Stimulated activated CD8-positive, alpha-beta memory T cell treated with anti-CD3 and anti-CD28 coated beads, Interleukin-2, amount 100 ng/mL, for 1 hour (primary cell): ENCODE measurements at places on chromosomes 4 and X.

GRCh38 chr4:101191302-101192098 is 155.8 kb downstream of the PPP3CA start:
- no peak for DNase-seq

DNA sequence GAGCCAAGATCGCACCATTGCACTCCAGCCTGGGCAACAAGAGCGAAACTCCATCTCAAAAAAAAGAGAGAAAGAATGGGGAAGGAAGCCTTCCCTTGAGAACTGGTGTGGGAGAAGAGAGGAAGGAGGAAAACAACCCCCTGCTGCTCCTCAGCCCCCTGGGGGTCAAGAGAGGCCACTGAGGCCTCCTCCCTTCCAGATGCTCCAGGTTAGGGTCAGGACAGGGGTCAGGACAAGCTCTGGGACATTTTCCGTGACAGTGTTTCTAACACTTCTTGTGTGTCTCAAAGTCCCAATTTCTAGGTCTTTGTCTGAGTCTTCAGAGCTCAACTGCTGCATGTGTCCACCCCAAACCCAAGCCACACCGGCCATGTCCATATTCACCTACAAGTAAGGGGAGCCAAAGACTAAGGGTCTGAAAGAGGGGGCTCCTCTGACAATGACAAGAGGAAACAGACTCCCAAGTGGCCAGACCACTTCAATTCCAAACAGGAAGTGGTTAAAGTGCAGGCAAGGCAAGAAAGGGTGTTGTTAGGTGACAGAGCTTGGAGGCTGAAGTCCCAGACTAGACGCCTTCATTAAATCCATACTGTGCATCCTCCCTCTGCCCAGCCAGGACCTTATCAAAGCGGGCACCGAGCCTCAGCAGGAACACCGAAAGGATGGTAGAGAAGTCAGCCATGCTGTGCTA is 8.3 kb downstream of the L1CAM start:
- DNase-seq = no peak

DNA sequence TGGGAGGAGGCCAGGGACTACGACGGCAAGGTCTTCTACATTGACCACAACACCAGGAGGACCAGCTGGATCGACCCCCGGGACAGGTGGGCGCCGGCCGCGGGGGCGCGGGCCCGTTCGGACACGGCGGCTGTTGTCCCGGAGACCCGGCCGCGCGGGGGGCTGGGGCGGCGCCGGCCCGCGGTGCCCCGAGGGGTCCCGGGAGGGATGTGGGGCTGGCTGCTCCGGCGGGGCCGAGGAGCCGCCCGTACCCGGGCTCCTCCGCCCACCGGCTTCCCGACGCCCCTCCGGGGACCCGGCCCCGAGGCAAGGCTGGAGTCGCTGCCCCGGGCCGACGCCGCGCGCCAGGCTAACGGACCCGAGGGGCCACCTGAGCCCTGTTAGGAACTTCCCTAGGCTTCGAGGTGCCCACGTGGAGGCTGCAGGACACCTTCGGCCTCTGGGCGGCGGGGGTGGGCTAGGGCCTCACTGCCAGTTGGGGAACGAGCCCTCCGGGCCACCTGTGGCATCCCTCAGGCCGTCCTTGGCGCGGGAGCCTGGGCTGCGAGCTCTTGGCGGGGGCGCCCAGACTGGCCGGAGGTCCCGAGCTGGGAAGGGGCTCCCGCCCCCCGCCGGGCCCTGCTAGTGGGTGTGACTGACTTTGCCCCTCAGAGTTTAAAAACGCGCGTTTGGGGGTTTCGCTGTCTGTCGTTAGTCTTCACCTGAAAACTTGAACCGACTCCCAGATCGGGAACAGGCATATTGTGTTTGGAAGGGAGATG is 660 bp downstream of the WWC2 start:
- no peak for DNase-seq

- no peak for DNase-seq
These were observed 5.2 kb upstream of the OPN1LW start for GRCh38 chrX:154138857-154139256.

- DNase-seq = no peak
These were observed 538 bp downstream of the STBD1 start for GRCh38 chr4:76306882-76307659.

DNA sequence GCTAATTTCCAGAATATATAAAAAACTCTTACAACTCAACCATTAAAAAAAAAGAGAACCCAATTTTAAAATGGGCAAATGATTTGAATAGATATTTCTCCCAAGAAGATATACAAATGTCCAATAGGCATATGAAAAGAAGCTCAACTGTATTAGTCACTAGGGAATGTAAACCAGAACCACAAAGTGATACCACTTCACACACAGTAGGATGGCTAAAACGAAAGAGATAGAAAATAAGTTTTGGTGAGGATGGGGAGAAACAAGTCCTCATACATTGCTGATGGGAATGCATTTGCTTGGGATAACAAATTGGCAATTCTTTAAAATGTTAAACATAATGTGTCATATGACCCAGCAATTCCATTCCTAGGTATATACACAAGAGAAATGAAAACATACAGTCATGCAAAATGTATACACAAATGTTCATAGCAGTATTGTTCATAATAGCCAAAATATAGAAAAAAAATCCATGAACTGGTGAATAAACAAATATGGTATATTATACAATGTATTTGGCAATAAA is 5.7 kb downstream of the TCEAL3 start:
- no peak for DNase-seq

GRCh38 chr4:112775801-112776200 is 138.9 kb downstream of the LARP7 start:
- DNase-seq = no peak

DNA sequence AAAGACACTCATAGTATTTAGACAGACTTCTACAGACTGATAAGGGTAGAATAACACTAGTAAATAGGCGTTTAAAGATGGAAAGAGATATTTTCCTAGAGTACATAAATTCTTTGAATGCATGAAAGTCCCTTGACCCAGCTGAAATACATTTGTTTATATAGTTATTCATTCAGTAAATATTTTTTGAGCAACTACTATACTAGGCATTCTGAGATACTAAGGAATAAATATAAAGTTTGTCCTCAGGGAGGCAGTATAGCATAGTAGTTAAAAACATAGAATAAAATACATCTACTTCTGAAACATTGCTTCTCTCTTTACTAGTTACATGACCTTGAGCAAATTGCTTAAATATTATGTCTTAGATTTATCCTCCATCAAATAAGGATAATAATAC is 27.4 kb downstream of the HMGN5 start:
- no peak for DNase-seq

- DNase-seq = no peak
These were observed 20.4 kb downstream of the MBNL3 start for GRCh38 chrX:132468454-132468853.

DNA sequence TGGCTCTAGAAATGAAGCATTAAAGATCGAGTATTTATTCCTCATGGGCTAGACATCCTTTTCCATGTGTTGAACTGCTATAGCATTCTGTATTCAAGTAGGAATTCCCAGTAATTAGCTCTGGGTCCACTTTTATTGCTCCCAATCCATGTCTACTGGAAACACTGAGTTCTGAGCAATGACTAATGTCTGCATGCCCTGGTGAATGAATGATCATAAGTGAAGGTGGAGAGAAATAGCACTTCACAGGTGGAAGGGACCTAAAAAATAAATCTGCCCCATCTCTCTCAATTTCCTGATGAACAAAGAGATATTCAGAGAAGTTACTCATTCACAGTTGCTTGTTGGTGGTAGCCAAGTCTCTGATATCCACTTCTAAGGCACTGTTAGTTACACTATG is 34.6 kb upstream of the CXCL8 start:
- DNase-seq = no peak

- DNase-seq = no peak
These were observed 180.8 kb downstream of the RAPGEF2 start for GRCh38 chr4:159283696-159284095.

- DNase-seq = no peak
These were observed 21.9 kb upstream of the MRFAP1 start for GRCh38 chr4:6618386-6619115.

DNA sequence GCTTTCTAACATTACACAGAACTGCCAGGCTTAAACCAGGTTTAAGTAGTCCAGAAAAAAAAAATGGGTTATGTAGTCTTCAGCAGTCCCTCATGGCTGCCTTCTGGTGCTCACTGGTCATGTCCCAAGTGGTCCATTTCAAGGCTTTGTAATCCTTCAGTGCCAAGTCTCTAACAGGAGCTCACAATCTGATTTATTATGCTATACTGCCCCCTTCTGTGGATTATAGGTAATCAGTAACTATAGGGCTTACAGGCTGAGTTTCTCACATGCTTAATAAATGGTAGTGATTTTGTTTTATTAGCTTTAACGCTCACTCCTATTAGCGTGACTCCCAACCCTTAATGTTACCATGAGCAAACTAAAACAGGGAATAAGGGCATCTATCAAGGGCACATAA is 92.5 kb upstream of the EDA2R start:
- DNase-seq = no peak

DNA sequence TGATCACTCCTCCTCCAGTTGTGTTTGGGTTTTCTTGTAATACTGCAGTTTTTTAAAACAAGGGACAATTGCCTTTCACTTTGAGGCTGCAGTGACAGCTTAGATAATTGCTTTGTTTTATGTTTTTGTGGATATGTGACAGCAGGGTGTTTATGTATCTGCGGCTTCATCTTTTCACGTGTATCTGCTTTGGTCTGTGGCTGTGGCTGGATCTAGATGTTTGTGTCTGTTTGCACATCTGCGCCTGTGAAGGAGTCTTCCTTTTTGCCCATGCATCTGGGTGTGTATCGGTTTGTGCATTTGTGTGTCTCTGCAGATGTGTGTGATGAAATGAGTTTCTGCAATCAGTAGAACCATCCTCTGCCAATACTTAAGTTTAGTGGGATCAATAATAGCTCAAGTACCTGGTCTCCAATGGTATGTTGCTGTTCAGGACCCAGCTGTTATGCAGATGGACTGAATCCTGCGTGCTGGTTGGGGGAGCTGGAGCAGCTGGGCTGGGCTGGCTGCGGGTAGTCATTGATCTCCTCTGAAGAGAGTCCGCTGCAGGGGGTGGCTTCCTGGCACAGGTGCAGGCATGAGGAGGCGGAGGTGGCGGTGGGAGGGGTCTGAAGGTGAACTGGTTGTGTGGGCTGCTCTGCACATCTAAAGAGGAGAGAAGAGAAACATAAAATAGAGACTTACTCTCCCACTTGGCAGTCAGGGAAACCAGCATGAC is 390.3 kb downstream of the SH2D1A start:
- DNase-seq = peak; percentile 16

GRCh38 chrX:9707306-9708033 is 58.2 kb downstream of the GPR143 start:
- no peak for DNase-seq

DNA sequence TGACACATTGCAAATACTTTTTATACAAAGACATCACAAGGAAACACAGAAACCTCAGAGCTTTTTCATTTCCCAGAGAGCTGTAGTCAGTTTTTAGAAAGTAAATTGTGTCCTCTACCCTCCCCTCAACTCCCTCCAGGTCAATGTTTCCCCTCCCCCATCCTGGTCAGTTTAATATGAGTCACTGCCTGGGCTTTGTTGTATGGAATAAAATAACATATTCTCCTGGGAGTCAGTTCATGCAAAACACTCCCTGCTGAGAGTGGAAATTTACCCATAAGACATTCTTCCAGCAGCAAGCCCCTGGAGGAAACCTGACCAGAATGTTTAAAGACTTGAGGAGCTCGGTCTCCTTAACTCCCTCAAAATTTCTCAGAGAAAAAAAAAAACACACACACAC is 270.1 kb upstream of the LDB2 start:
- no peak for DNase-seq

- DNase-seq = no peak
These were observed 2761.5 kb downstream of the ARAP2 start for GRCh38 chr4:33482773-33483172.

- DNase-seq = no peak
These were observed 46.8 kb upstream of the SLC10A4 start for GRCh38 chr4:48436318-48436717.

DNA sequence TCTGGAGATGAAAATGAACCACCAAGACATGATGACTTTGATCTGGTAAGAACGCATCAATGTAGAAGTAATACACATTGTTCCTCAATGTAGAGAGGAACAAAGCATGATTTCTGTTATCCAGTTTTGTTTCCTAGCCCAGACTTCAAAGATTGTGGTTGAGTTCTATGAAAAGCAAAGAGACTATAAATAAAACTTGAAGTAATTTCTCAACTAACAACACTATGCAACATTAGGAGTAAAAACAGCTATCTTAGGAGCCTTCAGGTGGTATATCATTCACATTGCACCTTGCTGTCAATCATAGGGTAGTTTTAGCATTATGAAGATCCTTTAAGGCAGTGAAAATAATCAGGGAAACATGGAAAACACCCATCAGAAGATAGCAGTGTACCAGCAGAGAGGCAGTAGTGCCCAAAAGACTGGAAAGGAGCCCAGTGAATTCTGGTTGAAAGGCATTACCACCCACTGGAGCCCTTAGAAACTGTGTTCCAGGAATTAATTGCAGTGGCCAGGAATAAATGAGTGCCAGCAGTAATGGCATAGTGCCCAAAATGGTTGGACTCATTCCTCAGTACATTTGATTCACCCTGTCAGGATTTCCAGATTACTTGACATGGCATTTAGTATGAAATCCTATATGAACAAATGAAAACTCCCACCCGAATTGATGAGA is 300.7 kb upstream of the CXXC4 start:
- DNase-seq = no peak

DNA sequence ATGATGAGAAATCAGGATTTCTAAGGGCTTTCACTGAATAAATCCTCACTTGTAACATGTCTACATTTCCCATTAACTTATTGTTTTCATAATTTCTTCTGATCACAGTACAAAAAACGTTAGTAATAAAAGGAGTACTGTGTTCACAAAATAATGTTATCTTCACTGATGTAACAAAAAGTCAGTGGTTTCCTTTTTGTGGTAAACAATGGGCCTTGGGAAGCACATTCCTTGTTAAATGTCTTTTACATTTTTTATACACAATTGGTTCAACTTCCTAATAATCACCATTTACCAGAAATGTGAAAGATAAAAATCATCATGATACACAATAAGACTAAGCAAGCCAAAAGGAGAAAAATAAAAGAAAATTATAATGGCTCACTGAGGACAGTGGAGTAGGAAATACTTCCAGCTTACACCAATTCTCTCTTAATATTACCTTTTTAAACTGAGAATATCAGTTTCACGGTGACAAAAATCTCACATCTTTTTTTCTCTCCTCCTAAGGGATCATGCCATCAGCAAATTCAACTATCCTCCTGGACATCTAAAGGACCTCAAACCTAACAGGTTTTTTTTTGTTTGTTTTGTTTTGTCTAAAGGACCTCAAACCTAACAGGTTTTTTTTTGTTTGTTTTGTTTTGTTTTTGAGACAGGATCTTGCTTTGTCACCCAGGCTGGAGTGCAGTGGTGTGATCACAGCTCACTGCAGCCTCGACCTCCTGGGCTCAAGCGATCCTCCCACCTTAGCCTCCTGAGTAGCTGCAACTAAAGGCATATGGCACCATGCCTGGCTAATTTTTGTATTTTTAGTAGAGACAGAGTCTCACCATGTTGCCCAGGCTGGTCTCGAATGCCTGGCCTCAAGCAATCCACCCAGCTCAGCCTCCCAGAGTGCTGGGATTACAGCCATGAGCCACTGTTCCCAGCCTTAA is 57.3 kb downstream of the FRYL start:
- no peak for DNase-seq

- no peak for DNase-seq
These were observed 728 bp upstream of the HGFAC start for GRCh38 chr4:3440979-3441500.
